ENCODE measurements at places on chromosomes 6 and 20.

DNA sequence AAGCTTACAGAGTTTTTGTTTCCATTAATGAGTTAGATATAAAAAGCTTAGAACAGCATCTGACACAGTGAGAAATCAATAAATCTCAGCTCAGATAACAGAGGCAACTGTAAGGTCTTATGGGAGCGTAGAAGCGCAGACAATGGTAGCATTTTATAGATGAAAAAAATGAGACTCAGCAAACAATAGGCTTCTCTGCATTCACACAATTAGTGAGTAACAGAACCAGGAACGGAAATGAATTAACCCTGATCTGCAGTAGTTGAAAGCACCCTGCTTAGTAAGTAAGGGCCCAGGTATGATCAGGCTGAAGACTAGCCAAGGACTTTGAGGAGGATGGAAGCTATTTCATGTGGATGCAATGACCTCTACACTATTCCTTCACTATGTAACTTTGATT is 147.2 kb upstream of the EYA4 start:
- no peak for DNase-seq

- no peak for DNase-seq
These were observed 15.4 kb downstream of the QKI start for GRCh38 chr6:163429858-163430448.

- DNase-seq, result no peak
These were observed 14.2 kb upstream of the BNIP5 start for GRCh38 chr6:36350681-36351571.

DNA sequence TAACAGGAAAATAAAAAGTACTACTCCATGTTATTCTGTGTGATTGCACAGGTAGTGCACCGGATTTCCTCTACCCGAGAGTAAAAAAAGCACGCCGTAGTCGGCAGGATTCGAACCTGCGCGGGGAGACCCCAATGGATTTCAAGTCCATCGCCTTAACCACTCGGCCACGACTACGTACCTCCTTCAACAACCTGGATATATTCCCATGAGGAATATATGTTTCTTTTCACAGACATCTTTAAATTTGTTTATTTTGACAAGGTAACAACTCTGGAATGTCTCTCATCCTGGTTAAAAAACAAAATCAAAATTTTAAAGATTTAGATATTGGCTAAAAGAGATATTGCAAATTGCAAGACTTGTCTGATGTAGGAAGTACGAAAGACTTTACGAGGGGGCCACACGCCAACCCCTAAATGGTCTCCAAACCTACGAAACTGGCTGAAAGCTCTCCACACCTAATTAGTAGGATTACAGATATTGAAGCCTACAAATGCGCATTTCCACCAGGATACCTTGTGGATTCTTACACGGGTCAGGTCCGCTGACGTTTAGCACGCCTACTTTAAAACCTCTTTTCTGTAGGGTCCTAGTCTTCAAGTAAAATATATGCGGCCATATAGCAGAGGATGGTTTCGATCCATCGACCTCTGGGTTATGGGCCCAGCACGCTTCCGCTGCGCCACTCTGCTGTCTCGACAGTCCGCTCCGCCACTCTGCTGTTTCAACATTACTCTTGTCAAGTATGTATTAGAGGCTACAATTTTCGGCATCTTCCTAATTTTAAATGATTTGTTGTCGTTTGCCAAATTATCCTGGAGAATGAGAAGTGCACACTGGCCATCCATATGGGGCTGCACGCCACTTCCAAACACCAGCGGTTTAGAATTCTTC is 52.2 kb upstream of the BTN3A2 start:
- peak; percentile 84 for DNase-seq
